Stimulated activated CD4-positive, alpha-beta T cell treated with anti-CD3 and anti-CD28 coated beads, Interleukin-15, amount 100 ng/mL, for 24 hours (primary cell): ENCODE measurements at places on chromosomes 11 and 22.

DNA sequence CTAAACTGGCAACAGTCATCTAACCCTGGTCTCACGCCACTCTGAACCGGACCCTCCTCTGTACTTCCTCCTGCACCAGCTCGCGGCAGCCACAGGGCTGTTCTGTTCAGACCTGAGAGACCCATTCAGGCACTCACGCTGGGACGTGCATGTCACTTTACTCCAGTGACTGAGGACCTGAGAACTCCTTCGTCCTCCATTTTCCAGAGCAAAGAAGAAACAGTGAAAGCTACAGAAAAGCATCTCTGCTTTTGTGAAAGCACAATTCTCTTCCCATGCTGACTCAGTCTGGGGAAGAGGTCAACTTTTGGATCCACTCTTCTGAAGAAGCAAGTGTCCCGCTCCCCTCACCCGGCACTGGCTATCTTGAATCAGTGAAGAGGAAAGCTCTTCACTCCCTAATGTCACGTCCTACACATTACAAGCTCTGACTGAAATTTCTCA is 24.5 kb downstream of the PISD start:
- peak; percentile 13 for DNase-seq

DNA sequence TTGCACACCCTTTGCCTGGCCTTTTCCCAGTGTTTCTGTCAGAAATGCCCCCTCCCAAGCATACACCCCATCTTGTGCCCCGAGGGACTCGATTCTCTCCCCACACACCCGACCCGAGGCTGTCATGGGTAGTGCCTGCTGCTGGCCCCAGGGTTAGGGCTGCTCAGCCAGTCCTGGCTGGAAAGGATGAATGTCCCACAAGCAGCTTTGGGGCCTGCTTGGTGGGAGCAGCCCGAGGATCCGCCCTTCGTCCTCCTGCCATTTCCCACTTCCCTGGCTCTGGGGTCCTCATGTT is 55.0 kb upstream of the PRODH start:
- no peak for DNase-seq

GRCh38 chr22:41382610-41383009 is 868 bp downstream of the TEF start:
- DNase-seq = no peak

- no peak for DNase-seq
Observed at GRCh38 chr22:38781033-38781432, 12.9 kb downstream of the DNAL4 start.

DNA sequence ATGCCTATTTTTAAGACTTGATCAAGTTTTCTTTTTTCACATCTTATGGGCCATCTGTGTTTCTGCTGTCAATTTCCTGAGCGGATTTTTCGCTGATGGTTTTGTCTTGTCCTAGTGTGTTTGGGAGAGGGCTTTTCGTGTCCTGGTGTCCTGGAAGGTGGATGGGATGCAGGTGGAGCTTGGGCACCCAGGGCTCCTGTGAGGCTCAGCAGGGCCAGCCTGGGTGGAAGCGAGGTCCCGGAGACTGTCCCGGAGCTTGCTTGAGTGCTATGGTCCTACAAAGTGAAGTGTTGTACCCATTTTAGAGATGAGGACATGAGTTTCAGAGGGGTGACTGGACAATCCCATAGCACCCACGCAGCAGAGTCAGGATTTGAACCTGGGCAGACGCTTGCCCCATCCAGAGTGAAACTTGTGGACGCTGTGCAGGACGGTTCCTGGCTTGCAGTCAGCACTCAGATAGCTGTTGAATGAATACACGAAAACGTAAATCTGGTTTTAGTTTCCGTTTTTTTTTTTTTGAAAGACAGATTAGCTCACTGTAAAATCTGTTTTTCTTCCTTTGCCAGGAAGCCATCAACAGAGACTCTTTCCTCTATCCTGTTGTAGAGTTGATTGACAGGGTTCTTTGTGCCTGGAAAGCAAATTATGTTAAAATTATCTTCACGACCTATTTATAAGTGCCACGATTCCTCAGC is 64.1 kb downstream of the TBC1D22A start:
- DNase-seq = no peak

DNA sequence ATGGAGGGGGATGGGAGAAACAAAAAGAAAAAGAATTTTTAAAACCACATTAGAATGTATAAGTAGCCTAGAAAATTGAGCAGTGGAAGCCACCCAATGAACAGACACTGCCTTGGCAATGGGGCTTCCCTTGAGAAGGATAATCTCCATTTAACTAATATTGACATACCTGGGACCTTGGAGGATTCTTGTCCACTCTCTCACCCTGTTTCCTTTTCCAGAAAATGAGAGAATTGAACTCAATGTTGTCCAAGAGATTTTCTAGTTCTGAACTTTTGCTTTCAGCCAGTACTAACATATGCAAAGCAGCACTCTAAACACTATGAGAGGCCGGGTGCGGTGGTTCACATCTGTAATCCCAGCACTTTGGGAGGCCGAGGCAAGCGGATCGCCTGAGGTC is 524 bp downstream of the MS4A8 start:
- no peak for DNase-seq

GRCh38 chr11:96306933-96307775 is 35.8 kb downstream of the MAML2 start:
- DNase-seq = no peak

DNA sequence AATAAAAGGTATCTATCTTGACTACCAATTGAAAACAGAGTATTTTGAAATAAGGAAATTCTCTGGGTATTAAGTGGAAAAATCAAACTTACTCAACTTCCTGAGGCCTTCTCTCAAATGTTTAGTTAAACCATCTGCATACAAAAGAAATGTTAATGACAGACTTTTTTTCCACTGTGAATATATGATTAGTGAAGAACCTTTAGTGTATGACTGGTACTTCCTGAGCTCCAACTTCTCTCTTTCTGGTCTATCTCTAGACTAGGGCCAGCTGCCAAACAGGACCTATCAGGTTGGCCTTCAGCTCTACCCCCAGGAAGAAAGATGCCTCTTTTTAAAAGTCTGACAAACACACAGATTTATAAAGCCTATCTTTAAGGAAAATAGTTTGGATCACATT is 68.8 kb upstream of the SCUBE2 start:
- DNase-seq = no peak

- no peak for DNase-seq
Observed at GRCh38 chr11:67542169-67542568, 18.9 kb upstream of the CABP2 start.

DNA sequence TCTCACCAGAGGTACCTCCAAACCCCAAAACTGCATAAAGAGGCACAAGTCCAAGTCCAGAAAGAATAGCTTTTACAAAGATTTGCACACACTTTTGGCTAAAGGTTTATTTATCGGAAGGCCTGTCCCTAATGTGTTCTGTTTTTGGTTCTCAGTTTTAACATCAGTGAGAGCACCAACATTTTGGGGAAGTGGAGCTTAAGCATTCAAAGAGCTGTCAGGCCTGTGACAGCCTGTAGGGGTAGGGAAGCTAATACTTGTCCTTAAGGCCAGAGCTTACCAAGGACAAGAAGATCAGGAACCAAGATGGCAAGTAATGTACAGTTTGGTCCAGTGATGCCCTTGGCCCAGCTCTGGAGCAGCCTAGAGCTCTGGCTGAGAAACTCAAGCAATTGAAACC is 38.9 kb upstream of the SCUBE2 start:
- no peak for DNase-seq

DNA sequence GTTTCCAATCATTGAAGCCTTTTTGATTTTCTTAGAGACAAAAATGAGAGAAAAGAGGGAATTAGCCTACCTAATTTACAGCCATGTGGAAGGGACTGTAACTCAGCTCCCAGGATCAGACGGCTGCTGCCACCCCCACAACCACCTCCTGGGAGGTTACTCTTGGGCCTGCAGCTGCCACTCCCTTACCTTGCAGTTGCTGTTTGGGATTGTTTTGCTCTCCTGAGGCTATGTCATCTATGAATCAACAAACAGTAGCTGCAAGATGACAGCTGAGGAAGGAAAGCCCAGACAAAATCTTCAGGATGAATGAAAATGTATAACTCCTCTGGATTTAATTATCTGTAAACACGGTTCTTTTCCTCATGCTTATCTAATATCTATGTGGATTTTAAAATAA is 28.0 kb upstream of the ZC3H12C start:
- no peak for DNase-seq

DNA sequence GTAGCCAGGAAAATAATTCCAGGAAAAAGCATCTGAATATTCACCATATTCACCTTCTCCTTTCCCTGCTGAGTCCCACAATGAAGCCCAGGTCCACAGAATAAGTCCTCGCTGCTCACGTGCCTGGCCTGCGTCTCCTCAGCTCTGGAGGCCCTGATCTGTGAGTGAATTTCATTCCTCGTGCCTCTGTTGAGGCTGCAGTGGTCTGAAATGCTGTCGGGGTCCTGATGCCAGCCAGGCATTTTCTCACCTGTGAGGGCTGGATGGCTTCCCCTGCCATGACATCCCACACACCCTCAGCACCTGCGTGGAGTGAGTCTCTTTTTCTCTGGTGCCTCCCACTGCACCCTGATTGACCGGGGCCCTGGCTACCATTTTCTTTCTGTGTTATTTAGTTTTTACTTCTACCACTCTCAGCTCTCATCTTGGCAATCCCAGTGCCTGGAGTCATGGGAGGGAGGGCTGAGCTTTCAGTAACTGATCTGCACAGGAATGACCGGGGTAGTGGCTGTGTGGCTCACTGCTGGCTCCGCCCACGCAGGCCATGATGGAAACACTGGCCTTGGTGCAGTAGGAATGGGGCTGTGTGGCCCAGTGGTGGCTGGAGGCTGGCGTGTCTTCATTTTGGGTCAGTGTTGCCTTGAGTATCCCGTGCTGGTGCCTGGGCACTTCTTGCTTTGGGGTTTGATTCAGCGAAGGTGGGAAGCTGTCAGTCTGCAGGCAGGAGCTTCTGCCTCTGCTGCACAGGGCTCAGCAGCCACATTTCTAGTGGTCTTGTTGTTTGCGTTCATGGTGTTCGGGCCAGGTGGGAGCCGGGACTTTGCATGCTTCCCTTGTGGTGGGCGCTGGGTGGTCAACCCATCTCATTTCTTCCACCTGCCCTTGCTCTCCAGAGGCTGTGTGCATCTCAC is 807.2 kb downstream of the TBC1D22A start:
- DNase-seq = no peak

DNA sequence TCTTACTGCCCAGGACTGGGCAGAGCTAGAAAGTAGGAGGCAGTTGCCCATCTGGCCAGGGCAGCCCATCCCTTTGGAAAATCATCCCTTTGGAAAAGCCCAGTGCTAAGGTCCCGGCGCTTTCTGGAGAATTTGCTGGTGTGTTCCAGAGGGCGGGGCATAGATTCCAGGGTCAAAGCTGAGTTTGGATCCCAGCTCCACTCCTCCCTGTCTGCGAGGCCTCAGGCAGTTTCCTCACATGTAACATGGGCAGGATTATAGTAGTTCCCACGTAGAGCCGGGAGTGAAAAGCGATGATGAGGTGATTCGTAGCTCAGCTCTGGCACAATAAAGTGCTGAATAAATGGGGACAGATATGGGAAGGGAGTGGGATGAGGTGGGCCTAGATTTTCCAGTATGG is 31.4 kb upstream of the LRRC10B start:
- DNase-seq = no peak

DNA sequence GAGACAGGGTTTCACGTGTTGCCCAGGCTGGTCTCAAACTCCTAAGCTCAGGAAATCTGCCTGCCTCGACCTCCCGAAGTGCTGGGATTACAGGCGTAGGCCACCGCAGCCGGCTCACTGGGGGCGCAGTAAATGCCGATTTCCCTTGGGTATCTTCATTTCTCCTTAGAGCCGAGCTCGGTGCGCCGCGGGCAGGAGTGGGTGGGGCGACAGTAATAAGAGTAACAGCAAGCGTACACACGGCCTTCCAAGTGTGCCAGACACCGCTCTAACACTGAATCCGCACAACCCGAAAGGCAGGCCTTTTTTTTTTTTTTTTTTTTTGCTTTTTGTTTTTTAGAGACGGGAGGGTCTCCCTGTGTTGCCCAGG is 500 bp upstream of the ADSL start:
- peak; percentile 74 for DNase-seq

DNA sequence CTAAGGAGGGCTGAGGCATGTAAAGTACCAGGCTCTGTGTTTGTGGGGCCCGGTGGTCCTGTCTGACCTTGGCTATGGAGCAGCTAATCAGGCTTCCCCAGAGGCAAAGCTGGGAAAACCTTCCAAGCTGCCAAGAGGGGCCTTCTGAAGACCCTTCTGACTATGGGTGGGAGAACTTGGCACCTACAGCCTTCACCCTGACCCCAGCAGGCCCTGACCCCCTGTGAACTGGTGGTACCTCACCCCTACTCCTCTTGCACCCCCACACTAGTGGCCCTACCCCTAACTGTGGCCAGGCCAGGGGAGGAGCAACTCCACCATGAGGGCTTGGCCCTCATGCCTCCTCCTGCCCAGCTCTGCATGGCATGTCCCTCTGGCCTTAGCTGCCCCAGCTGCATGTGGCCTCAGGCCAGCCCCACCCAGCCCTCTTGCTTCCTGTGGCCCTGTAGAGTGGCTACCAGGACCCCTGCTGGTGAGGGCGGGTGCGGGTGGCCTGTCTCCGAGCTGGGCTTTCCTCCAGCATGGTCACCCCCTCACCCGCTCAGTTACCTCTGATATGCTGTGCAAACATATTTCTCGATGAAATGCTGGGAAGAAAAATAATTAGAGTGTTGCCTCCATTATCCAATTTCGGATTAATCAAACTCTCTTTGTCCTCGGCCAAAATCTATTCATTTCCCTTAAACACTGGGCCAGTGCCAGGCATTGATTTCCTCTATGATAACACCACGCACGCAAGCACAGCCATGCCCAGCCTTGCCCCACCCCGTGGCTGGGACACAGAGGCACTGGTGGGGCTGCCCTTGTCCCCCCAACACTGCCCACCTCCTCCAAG is 7.5 kb downstream of the GNAZ start:
- DNase-seq = no peak

DNA sequence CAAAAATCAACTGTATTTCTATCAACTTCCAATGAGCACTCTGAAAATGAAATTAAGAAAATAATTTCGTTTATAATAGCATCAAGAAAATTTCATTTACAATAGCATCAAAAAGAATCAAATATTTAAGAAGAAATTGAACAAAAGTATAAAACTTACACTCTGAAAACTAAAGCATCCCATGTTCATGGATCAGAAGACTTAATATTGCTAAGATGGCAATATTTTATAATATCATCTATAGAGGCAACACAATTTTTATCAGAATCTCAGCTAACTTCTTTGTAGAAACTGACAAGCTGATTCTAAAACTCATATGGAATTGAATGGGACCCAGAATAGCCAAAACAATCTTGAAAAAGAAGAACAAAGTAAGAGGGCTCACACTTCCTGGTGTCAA is 19.9 kb downstream of the NUP160 start:
- DNase-seq = no peak

GRCh38 chr11:91100427-91100826 is 877.6 kb upstream of the CHORDC1 start:
- no peak for DNase-seq
